Motor neuron (in vitro differentiated cells): ENCODE measurements at places on chromosomes 7 and 10.

GRCh38 chr7:44167920-44168319 lies 21.3 kb downstream of the GCK start:
- no peak for ATAC-seq

- no peak for ATAC-seq
These were observed 158.0 kb downstream of the CDH23 start for GRCh38 chr10:71554671-71555070.

- no peak for ATAC-seq
These were observed 2.7 kb upstream of the ZCCHC24 start for GRCh38 chr10:79447911-79448731.

- no peak for ATAC-seq
These were observed 20.4 kb upstream of the GPR37 start for GRCh38 chr7:124785994-124786393.

- ATAC-seq, result no peak
These were observed 1.3 kb downstream of the HOXA9 start for GRCh38 chr7:27164045-27164366.

- ATAC-seq, result no peak
These were observed 995 bp upstream of the INPP5F start for GRCh38 chr10:119724593-119725516.

DNA sequence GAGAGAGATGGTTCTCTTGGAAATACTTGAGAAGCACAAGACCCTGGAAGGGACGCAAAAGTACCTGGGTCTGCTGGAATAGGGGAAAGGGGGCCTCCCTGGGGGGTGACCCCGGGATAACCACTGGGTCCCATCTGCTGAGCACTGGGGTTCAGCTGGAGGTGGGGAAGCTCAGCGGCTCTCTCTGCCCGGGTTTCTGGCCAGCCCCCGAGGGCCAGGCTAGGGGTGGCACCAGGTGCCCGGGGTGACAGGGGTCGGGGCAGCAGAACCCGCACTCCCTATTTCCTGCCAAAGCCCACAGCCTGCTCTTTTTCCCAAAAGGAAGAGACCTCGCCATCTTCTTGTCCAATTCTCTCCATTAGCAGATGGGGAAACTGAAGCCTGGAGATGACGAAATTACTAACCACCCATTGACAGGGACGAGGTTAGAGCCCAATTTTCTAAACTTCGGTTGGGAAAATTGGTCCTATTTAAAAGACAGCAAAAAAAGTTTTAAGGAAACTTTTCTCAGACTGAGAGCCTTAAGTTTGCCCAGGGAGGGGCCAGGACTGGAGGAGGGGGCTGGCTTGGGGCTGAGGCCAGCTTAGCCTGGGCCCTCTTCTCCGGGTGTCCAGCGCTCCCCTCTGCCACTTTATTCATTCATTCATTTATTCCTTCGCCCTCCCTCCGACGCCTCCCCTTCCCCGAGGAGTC lies 17.8 kb upstream of the GATA3 start:
- ATAC-seq, result no peak

DNA sequence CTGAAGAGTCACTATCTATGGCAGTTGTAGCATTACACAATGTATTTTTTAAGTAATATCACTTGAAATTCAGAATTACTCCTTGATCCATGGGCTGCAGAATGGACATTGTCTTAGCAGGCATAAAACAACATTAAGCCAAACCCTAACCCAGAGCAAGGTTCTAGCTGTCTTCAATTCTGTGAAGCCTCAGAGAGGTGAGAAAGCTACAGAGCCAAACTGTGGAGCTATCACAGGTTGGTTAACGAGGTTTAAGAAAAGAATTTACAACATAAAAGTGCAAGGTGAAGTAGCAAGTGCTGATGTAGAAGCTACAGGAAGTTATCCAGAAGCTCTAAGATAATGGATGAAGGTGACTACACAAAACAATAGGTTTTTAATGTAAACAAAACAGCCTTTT lies 582.7 kb upstream of the POT1 start:
- no peak for ATAC-seq

- no peak for ATAC-seq
These were observed 284.7 kb upstream of the SHH start for GRCh38 chr7:156096771-156097538.

GRCh38 chr10:90912174-90912573 lies 8.7 kb downstream of the ANKRD1 start:
- no peak for ATAC-seq

DNA sequence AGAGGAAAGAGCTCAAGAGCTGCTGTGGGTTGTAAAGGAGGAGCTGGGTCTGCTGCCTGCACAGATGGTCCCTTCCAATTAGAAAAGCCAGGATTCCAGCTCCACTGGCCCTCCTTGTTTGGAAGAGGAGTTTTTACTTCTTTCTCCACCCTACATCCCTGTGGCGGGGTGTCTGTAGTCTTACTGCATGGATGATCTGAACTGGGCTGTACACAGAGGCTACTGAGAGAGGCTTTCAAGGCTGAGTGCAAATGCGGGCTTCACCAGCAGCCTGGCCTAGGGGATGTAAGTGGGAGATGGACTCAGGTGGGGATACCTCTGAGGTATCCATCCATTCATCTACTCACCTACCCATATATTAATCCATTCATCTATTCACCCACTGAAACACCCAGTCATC lies 7.1 kb upstream of the CXCL12 start:
- no peak for ATAC-seq

- ATAC-seq, result no peak
These were observed 104.2 kb downstream of the KIF20B start for GRCh38 chr10:89805599-89806013.

- no peak for ATAC-seq
These were observed 39.7 kb upstream of the ENO4 start for GRCh38 chr10:116809483-116810119.

DNA sequence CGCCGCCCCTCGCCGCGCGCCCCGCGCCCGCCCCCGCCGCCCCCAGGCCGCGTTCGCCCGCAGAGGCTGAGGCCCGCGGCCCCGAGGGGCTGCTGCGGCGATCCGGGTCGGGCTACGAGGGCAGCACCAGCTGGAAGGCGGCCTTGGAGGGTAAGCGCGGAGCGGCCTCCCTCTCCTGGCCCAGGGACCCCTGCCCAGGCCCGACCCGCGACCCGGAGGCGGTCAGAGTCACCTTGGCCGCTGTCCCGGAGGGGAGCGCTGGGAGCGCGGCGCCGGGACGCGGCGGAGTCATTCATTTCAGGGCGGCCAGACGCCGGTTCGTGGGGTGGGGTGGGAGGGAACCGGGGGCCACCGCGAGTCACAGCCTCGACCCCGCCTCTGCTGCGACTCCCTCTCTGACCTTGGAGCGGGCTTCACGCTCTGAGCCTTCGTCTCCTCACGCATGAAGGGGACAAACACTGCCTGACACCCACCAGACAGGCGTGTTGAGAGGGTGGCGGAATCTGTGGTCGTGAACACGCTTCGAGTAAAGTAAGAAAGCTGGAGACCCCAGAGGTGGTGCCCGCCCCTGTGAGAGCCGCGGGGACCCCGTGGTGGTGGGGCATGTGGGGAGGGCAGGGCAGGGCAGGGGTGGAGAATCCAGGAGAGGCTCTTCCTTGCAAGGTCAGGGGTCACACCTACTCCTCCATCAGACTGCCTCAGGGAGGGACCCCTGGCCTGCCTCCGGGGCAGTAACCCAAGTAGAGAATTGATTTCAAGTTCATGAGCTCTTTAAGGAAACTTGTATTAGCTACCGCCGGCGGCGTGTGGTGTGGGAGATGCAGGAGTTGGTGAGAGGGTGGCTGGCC lies 707 bp downstream of the CLEC2L start:
- ATAC-seq, result peak; percentile 42

DNA sequence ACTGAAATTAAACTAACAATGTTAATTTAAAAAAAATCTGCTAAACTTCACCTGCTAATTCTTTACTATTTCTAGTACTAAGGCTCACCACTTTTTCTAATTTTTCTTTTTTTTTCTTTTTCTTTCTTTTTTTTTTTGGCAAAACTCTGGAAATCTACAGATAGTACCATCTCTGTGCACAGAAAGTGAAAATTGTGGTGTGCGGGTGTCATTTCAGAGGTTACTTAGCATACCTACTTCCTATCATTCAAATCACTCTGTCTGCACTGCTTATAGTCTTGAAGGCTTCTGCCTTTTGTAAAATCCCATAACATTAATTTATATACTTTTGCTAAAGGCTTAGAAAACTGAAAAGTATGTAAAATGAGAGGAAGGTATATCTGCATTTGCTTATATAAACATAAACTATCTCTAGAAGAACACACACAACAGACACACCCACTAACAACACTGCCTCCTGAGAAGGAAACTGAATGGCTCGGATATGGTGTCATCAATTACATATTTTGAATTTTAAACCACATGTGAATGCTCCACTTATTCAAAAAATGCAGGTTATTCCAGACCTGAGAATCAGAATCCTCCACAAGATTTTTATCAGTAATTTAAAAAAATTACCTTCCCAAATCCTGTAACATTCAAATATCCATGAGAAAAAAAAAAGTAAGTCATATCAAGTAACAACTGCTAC lies 229.5 kb downstream of the PARD3 start:
- peak; percentile 69 for ATAC-seq

DNA sequence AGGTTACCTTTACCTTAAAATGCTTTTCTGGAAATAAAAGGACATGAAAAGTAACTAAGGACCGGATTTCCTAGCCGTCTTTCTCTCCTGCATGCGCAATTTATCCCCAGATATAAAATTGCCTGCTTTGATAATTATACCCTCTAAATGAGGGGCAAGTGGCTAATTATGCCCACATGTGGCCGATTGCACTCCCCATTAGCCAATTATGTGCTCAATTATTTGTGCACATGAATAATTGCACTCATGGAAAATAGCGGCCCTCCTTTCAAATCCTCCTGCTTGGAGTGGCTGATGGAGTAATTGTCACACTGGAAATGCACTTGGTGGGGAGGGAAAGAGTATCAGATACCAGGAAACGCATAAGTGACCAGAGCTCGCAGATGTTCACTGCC lies 66.4 kb upstream of the ATRNL1 start:
- no peak for ATAC-seq

GRCh38 chr7:154996756-154997155 lies 6.2 kb downstream of the PAXIP1 start:
- no peak for ATAC-seq

GRCh38 chr7:123641901-123642300 lies 13.8 kb upstream of the LMOD2 start:
- ATAC-seq, result no peak

- ATAC-seq, result no peak
These were observed 437.1 kb downstream of the HTR7 start for GRCh38 chr10:90420637-90421318.

- ATAC-seq, result no peak
These were observed 45.4 kb upstream of the PRKCQ start for GRCh38 chr10:6625428-6625827.

DNA sequence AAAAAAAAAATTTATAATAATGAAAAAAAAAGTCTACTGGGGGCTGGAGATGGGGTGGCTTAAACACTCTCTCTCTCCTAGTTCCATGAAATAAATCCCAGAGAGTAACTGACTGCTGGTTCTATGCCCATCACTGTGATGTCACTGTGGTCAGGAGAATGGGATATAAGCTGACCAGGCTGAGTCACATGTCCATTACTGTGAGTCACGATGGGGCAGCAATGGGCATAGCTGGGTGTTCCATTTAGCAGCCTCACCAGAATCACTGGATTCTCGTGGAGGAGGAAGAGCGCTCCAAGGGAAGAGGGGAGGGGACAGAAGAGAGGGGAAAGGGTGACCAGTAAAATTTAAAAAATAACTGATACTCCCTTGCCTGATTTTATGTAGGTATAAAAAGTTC lies 37.1 kb downstream of the MASTL start:
- peak; percentile 95 for ATAC-seq

DNA sequence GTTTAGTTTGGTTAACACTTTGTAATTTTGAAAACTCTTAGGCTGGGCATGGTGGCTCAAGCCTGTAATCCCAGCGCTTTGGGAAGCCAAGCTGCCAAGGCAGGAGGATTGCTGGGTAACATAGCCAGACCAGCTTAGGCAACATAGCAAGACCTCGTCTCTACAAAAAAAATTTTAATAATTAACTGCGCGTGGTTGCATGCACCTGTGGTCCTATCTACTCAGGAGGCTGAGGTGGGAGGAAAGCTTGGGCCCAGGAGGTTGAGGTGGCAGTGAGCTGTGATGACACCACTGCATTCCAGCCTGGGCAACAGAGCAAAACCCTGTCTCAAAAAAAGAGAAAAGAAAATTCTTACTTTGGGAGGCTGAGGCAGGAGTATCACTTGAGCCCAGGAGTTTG lies 18.2 kb downstream of the MYOZ1 start:
- no peak for ATAC-seq

- ATAC-seq, result no peak
These were observed 61.5 kb downstream of the FZD1 start for GRCh38 chr7:91325726-91326125.

DNA sequence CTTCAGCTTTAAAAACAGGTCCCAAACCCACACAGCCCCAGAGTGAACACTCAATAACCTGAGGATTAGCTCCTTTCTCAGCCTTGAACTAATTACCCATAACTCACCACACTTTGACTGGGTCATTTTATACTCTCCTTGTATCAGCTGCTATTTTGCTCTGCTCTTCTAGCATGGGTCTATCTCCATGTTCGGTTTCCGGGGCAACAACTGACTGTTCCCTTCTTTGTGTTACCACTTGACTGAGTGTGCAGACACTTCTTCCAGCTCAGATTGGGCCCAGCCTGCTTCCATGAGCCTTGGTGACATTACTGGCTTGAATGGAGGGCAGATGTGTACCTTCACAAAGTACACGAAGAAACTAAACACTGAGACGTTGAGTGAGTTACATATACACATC lies 31.5 kb upstream of the PRPS1L1 start:
- no peak for ATAC-seq

- no peak for ATAC-seq
These were observed 26.1 kb downstream of the WAC start for GRCh38 chr10:28558923-28559508.

DNA sequence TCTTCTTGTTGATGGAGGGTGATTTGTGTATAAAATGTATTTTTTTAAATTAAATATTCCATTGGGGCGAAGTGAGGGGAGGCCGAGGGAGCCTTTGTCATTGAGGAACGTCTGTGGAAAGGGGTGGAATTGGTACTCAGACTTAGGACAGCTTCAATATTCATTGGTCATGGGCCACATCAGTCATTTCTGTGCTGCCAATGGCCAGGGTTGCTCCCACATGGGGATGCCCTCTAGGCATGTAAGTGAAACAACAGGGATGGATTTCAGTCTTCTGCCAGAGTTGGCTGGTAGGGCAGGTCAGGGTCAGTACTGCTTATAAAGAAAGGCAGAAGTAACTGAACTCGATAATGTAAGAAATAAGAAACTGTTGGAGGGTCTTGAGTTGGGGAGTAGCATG lies 47.2 kb downstream of the NEURL1 start:
- ATAC-seq, result no peak

DNA sequence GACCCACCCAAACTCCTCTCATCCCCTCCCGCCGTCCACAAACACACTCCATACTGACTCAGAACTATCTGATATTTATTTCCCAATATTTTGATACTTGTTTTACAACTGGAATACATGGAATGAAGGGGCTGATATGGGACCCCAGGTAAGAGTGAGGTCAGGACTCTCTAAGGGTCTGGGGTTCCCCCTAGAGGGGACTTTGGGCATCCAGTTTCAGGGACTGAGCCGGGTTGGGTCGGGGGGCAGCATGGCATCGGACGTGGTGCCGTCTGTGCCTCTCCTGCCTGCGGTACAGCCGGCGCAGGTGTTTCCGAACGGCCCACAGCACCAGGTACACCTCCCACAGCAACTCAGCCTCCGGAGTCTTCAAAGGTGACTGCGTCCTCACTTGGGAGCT lies 7.5 kb downstream of the SPACDR start:
- ATAC-seq, result no peak
